ENCODE measurements at places on chromosomes 2 and 18.
A peak's percentile ranks its signal among the peaks of the same experiment; 100 is the strongest.

DNA sequence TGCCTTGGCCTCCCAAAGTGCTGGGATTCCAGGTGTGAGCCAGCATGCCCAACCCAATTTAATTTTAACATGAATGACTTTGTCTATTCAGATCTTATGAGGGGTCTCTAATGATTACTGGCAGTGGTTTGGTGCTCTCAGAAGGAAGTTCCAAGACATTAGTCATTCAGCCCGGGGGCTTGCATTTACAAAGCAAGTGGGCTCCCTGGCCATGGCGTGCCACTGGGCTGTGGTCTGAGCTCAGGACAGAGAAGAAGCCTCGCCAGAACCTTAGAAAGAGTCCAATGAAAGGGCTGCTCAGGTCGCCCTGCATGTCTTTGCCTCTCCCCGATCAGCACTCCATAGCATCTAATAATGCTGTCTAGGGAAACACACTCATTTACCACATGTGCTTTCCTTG, 182.6 kb upstream of the CHAC2 start:
- no peak for DNase-seq

DNA sequence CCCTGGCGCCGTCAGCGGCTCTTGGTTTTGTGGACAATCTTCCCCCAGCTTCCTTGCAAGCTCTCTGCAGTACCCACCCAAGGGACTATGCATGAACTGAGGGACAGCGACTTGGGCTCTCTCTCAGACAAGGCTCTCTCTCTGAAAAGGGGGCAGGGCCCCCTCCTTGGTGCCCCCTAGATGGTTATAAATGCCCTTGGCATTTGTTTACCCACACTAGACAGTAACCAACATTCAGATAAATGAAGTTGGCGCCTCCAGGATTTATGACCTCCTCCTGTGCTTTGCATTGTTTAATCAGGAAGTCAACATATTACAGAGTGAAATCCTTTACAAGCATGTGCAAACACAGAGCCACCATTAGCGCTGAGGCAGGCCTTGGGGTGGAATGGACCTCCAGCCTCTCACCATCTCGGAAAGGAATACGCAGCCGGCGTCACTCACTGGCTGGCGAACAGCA, 547.4 kb upstream of the ID2 start:
- no peak for DNase-seq

DNA sequence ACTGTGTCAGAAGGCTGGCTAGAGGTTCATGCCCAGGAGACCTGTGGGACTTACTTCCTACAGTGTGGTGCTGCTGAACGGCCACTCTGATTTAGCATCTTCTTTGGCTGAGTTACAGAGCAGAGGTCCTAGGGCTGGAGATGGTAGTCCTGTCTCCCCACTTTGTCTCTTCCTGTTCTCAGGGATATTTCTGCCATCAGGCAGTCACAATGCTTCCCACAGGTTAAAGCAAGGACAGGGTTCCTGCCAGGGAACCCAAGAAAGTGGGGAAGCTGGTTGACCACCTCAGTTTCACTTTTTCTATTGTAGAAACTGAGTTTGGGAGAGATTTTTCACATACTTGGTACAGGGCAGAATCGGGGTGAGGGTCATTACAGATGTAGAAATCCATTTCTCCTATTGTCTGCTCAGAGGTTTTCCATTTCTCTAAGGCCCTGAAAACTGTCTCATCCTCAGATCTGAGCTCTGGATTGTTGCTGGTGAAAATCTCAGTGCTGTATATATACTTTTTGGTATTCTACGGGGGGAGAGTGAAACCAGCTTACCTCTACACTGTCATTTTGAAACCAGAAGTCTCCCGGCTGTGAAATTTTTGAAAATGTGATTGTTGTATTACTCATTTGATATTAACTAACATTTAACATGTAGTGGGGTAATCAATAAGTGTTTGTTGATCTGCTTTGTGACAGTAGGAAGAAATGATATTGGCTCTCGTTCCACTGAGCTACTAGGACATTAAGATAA, 37.0 kb upstream of the MEP1B start:
- DNase-seq: no peak

- DNase-seq: no peak
These were observed 43.9 kb upstream of the CNOT11 start for GRCh38 chr2:101208830-101209229.

GRCh38 chr2:62293151-62293489, 97.2 kb downstream of the B3GNT2 start:
- DNase-seq: no peak

DNA sequence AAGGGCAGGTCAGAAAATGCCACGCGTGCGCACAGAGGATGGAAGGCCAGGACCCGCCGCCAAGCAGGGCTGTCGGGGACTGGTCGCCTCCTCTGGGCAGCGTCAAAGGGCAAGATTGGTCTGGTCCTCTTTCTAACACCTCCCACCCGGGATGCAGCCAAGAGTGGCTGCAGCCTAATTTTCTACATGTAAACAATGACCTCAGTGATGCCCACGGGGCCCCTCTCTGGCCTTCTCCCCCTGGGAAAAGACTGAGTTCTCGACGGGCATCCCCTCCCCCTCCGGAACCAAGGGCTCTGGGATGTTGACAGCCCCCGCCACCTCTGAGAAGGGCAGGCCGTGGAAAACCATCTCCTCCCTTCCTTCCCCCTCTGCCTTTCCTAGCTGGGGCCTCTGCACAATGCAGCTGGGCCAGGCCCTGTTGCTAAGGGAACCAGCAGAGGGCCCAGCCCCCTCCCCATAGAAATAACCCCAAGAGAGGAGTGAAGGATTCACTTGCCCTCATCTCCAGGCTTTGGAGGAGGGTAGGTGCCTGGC, 80.0 kb upstream of the ZNF532 start:
- no peak for DNase-seq

- DNase-seq: no peak
These were observed 342.5 kb upstream of the NXPH2 start for GRCh38 chr2:139122711-139123158.

GRCh38 chr2:202104286-202104870, 31.3 kb downstream of the KIAA2012 start:
- DNase-seq: no peak

GRCh38 chr2:196703695-196704094, 64.2 kb downstream of the CCDC150 start:
- DNase-seq: no peak

DNA sequence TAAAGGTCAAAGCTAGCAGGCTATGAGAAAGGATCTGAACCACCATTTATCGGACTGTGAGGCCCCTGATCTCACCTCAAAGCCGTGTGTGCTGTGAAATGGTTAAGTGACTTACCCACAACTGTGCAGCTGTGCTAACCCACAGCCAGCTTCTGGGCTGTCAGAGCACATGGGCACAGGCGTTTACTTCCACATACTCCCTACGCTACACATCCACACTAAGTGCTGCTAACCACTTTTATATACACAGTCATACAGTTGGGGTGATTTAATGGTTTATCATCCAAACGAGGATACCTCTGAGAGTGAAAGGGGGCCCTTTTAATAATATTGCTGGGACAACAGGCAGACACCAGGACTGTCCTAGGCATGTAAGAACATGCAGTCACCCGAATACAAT, 37.3 kb downstream of the CYRIA start:
- no peak for DNase-seq

- DNase-seq: no peak
These were observed 43.4 kb downstream of the UPP2 start for GRCh38 chr2:158144914-158145625.

DNA sequence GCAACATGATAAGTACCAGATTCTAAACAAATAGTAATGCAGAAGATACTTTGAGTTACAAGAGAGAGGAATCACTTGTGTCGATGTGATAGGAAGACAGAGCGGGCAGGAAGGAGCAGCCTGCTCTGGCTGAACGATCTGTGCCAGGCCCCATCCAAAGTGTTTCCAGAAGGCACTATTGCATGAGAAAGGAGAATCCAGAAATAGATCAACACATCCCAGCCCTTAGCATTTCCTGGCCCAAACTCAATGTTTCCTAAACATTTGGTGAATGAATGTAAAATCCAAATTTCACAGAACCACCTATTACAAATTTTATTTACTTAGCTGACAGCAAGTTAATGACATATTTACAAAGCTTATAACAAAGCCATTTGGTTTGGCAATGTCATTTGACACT, 257.2 kb downstream of the TXNL1 start:
- no peak for DNase-seq

DNA sequence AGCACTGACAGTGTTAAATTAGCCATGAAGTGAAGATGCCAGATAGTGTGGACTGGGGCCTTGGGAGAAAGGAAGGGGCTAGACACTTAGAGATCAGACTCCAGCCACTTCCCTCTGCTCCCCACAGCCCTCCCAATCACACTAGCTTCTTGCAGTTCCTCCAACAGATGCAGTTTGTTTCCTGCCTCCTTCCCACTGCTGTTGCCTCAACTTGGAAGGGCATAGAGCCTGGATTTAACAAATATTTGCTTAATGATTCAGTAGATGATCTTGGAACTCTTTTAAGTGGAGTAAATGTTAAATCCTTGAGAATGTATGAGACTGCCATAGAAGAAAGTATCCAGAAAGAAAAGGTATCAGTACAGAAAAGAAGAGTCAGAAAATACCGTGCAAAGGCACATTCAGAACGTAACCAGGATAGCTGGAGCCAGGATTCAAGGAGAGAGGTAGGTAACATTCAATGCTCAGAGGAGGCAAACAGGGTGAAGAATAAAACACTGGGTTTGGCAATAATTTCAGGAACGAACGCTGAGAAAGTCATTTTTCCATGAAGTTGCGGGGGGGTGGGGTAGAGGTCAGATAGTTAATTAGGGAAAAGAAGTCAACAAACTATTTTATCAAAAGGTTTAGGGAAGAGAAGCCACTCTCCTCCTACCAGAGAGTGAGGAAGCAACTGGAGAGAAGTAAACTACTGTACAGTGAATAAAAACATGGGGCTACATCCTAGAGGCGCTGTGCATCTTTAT, 1.3 kb upstream of the BZW1 start:
- DNase-seq: no peak

DNA sequence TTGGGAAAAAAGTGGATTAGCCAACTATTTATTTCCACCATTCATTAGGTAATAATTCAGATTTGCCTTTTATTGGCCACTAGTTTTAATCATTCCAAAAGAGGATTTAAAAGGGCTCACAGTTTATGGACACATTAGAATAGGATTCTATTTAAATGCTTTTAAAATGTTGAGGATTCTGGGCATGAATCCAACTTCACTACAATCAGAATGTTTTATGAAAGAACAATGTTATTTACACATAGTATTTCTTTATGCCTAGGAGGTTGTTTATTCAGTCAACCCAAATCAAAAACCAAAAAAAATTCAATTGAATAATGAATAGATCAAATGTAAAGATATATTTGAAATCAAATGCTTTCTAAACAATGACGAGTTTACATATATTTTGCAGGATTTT, 232.2 kb downstream of the GULP1 start:
- DNase-seq: no peak

GRCh38 chr2:118853129-118853640, 5.7 kb upstream of the EN1 start:
- no peak for DNase-seq

GRCh38 chr2:204364860-204365535, 180.3 kb upstream of the PARD3B start:
- no peak for DNase-seq

DNA sequence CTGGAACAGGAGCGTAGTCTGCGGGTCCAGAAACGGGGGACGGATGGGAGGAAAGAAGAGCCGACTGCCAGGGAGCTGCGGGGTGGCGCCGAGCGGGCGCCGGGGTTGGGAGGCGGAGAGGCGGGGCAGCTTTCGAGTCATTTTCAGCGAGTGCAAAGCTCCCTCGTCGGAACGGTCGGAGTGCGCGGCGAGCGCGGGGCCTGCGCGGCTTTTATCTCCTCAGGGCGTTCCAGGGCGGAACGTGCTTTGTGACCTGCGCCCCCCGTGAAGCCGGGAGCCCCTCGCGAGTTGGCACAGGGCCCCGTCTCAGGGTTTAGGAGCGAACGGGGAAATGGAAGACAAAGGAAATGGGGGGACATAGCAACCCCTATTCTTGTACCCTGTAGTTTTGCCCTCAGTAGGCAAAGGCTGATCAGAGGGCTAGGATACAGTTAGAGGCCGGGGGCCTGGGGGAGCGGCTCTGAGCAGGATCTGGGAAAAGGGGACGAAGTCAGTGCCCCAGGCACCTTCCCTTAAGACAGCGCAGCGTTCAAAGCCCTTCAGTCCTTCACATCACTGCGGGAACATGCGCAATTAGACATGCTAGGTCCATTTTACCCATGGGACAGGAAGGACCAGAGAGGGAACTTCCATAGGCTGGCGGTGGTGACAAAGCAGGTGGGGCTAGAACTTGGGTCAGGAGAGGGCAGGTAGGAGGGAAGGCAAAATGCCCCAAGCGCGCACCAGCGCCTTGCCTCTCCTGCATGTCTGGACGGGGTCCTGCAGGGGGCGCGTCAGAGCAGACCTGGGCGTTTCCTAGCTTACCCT, 60.1 kb upstream of the IL1RL1 start:
- peak; percentile 56 for DNase-seq

GRCh38 chr2:61055557-61055956, 10.1 kb upstream of the SANBR start:
- DNase-seq: no peak

DNA sequence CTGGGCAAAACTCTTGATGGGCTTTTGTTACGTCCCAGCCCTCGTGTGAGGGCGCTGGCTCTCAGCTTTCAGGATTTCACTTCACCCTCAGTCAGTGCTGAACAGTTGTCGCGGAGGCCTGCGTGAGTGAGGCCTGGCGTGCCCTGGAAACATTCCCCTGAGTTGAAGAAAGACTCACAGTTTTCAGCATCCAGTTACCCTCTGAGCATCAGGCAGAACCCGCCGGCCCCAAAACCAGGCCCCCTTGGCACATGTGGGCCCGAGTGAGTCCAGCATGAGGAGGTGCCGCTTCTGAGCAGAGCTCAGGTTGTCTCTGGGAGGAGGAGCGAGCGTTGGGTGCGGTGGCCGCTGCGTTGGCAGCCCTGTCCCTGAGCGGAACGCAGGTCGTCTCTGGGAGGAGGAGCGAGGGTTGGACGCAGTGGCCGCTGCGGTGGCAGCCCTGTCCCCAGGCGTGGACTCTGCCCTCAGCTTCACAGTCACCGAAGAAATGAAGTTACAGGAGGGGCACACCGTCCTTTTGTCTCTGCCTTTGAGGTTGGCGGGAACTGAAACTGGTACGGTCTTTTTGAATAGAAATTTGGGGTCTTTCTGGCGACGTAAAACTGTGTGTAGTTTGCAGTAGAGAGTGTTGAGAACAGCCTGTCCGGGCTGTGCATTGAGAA, at the start of gene NEU4:
NEU4 (plus strand) TSS at position 473 of the 662 bp plus-strand sequence. CDS start 5,292 bp downstream, outside the sequence.
- DNase-seq: no peak

DNA sequence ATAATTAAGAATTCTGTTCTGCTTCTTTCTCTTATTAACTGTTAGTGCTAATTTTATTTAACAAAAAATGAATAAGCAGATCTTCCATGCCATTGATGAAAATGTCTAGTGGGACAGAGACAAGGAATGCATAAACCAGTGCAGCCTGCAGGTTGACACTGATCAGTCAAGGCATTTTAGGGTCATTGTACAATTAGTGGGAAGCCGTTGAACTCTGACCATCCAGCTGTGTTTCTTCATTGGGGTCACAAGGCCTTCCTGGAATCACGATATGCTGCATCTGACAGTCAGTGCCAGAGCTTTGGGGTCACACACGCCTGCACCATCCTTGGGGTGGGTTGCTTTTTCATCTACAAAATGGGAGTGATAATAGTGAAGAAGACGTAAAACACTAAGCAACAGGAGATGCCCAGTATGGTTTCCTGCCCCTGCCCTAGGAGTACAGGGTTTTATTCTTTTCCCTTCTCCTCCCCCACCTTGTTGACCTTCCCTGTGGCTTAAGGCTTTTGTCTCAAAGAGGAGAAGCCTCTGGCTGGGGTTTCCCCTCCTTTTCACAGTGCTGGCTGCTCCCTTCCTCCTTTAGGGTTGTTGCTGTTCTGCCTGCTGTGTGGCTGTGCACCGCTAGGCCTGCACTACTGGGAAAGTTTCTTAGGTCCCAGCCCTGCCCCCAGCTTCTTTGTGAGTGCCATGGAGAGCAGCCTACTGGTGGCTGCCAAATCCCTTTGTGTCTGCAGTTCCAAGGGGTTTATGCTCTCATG, 245.6 kb downstream of the TPGS2 start:
- DNase-seq: no peak
